ENCODE measurements at places on chromosomes 5 and 9. TPM values are rescaled to one million over a fixed set of nuclear protein-coding genes. Genes with fewer than 3 reads are reported as not detected.

- no peaks in the 10 kb centered on the region for H3K4me1 ChIP-seq
- no peak overlapping the region for H3K27ac ChIP-seq
- no peaks in the 10 kb centered on the region for H3K27me3 ChIP-seq
Observed at GRCh38 chr5:13143214-13143613, 801.3 kb downstream of the DNAH5 start.

- DNase-seq = no peak
- no peak overlapping the region for H3K4me3 ChIP-seq
- H3K27me3 ChIP-seq = no peaks in the 10 kb centered on the region
- no peaks in the 10 kb centered on the region for H3K36me3 ChIP-seq
- peaks cover 6% of the 10 kb centered on the region for H3K4me1 ChIP-seq
- H3K27ac ChIP-seq = no peak overlapping the region
Observed at GRCh38 chr5:163407034-163407655, 30.2 kb upstream of the CCNG1 start.

DNA sequence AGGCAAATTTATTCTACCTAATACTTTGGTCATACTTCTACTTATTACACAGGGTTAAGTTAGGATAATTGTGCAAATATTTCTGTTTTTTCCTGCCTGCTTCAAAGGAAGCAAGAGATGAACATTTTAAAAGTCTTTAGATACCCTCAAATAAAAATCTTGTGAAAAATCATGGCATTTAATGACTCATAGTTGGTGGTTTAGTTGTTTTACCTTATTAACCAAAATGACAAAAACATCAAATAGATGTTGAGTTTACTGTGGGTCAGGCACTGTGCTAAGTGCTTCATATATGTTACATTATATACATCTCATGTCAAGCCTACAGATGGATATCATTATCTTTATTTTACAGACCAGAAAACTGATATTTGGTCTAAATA is 54.4 kb downstream of the ZNF474 start:
- no peaks in the 10 kb centered on the region for H3K27me3 ChIP-seq
- DNase-seq = no peak
- no peaks in the 10 kb centered on the region for H3K4me1 ChIP-seq
- no peaks in the 10 kb centered on the region for H3K36me3 ChIP-seq

DNA sequence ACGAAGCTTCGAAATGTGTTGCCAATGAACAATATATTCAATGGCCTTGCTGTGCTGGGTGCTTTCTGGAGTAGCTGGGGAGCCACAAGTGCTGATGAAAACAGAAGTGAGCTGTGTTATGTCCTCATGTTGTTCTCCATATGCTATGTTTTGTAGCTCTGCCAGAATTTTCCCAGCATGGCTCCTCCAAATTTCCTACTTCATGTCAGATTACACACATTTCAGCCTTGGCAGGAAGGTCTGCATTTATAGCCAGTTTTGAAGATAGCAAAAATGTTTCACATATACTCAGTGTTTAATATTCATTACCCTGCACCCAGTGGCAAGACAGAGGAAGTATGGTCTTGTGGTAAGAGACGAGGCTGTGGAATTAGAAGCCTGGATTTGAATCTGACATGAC is 22.6 kb upstream of the NMUR2 start:
- H3K27me3 ChIP-seq = no peaks in the 10 kb centered on the region
- no peak overlapping the region for H3K27ac ChIP-seq
- H3K4me3 ChIP-seq = no peak overlapping the region
- DNase-seq = no peak
- no peaks in the 10 kb centered on the region for H3K36me3 ChIP-seq

- H3K36me3 ChIP-seq = no peaks in the 10 kb centered on the region
- H3K27ac ChIP-seq = no peak overlapping the region
- no peak for DNase-seq
- H3K4me1 ChIP-seq = no peaks in the 10 kb centered on the region
- H3K4me3 ChIP-seq = no peak overlapping the region
- no peaks in the 10 kb centered on the region for H3K27me3 ChIP-seq
Observed at GRCh38 chr9:136703276-136703860, 9.0 kb upstream of the DIPK1B start.

DNA sequence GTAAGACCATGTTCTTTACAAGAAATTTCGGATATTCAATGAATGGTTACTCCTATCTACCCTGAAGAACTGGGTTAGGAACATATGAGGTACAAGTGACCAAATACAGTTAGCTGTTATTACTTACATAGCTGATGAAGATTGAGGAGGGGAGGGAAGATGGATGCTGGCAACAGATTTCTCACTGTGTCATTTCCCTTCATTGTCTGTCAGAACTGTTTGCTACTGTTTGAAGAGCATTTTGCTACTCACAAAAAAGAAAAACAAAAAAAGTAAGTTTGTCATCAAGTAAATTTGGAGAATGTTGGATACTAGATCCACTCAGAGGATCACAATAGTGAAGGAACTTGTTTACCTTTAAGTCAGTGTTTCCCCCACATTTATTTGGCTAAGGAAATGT is 53.7 kb downstream of the ENC1 start:
- no peaks in the 10 kb centered on the region for H3K4me1 ChIP-seq
- DNase-seq = no peak
- H3K36me3 ChIP-seq = no peaks in the 10 kb centered on the region
- H3K4me3 ChIP-seq = no peak overlapping the region

GRCh38 chr5:156934450-156935211 is 28.4 kb downstream of the TIMD4 start:
- no peaks in the 10 kb centered on the region for H3K27me3 ChIP-seq
- peak; percentile 24 for DNase-seq
- no peak overlapping the region for H3K4me3 ChIP-seq
- no peak overlapping the region for H3K27ac ChIP-seq
- no peaks in the 10 kb centered on the region for H3K4me1 ChIP-seq
- H3K36me3 ChIP-seq = no peaks in the 10 kb centered on the region

DNA sequence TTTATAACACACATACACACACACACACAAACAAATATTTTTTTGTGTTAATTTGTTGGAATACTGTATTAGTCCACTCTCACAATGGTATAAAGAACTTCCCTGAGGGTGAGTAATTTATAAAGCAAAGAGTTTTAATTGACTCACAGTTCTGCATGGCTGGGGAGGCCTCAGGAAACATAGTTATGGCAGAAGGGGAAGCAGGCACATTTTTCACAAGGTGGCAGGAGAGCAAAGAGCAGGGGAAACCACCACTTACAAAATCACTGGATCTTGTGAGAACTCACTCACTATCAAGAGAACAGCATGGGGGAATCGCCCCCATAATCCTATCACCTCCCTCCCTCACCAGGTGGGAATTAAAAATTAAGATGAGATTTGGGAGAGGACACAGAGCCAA is 205.4 kb upstream of the PTPRD start:
- H3K27me3 ChIP-seq = no peaks in the 10 kb centered on the region
- H3K4me1 ChIP-seq = no peaks in the 10 kb centered on the region
- no peak overlapping the region for H3K27ac ChIP-seq

- no peaks in the 10 kb centered on the region for H3K27me3 ChIP-seq
- no peak overlapping the region for H3K4me3 ChIP-seq
- DNase-seq = no peak
- H3K4me1 ChIP-seq = peaks cover 7% of the 10 kb centered on the region
- H3K27ac ChIP-seq = no peak overlapping the region
Observed at GRCh38 chr5:17185773-17186172, 31.7 kb upstream of the BASP1 start.

DNA sequence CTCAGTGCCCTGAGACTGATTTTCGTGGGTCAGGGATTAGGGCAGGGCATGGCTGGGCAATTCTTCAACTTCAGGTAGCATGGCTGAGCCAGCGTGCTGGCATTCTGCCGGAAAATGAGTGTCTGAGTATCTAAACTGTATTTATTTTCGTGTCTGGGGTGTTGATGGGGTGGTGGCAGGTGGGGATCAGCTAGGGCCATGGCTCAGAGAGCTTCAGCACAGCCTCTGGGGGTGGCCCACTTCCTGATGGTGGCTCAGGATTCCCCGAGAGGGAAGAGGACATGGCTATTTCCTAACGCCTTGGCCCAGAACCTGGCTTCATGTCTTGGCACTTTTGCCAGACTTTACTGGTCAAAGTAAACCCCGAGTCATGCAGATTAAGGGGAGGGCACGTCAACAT is 260.5 kb downstream of the GADD45G start:
- no peak overlapping the region for H3K4me3 ChIP-seq
- H3K36me3 ChIP-seq = no peaks in the 10 kb centered on the region
- H3K27me3 ChIP-seq = no peaks in the 10 kb centered on the region
- H3K27ac ChIP-seq = no peak overlapping the region
- DNase-seq = no peak

GRCh38 chr5:148290271-148291195 is 21.7 kb upstream of the SPINK7 start:
- no peaks in the 10 kb centered on the region for H3K4me1 ChIP-seq
- H3K27ac ChIP-seq = no peak overlapping the region
- no peak for DNase-seq
- no peaks in the 10 kb centered on the region for H3K36me3 ChIP-seq

DNA sequence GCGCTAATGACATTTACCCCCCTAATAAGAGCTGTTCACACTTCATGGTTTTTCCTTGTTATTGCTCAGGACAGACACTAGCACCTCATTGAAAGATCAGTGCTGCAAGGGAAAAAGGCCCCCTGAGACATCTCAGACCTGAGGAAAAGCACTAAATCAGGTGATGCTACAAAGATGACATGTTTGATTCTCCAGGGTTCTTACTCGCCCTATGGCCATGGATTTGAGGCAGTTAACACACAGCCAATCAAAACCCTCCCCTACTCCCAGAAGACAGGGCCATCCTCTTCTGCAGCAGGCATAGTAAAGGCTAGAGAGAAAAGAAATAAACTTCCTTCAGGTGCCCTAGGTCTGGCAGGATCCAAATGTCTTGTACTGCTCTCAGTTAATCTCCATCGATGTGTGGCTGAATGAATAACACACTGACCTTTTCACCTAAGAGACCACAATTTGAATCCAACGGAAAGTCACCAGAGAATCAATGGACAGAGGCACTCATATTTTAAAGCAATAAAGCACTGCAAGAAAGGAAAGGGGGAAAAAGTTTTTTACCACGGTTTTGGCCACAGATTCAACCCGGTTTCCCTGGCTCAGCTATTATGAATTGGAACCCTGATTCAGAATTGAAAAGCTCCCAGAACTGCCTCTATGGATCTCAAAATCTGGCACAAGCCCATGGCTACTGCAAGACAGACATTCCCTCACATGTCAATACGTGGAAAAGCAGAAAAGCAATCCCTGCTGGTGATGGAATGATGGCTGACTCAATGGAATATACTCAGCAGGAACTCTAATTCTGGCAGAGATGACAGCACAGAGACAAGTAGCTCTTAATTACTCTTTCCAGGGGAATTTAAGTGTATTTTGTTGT is 329.5 kb downstream of the BNC2 start:
- DNase-seq = no peak
- no peak overlapping the region for H3K27ac ChIP-seq
- H3K36me3 ChIP-seq = no peaks in the 10 kb centered on the region
- H3K27me3 ChIP-seq = no peaks in the 10 kb centered on the region
- no peak overlapping the region for H3K4me3 ChIP-seq

GRCh38 chr5:54944364-54944763 is 41.0 kb downstream of the ESM1 start:
- H3K4me3 ChIP-seq = no peak overlapping the region
- no peaks in the 10 kb centered on the region for H3K4me1 ChIP-seq
- peak; percentile 15 for DNase-seq
- H3K27ac ChIP-seq = no peak overlapping the region
- no peaks in the 10 kb centered on the region for H3K36me3 ChIP-seq

GRCh38 chr5:172646716-172647285 is 5.7 kb downstream of the NEURL1B start:
- no peak for DNase-seq
- H3K27me3 ChIP-seq = peaks cover 4% of the 10 kb centered on the region
- no peak overlapping the region for H3K27ac ChIP-seq
- H3K36me3 ChIP-seq = no peaks in the 10 kb centered on the region
- no peak overlapping the region for H3K4me3 ChIP-seq
- peaks cover 7% of the 10 kb centered on the region for H3K4me1 ChIP-seq

- no peaks in the 10 kb centered on the region for H3K36me3 ChIP-seq
- no peaks in the 10 kb centered on the region for H3K4me1 ChIP-seq
- DNase-seq = no peak
- no peaks in the 10 kb centered on the region for H3K27me3 ChIP-seq
Observed at GRCh38 chr5:84618262-84618661, 233.6 kb upstream of the EDIL3 start.

GRCh38 chr5:135108992-135109391 is 75.0 kb upstream of the PITX1 start:
- H3K4me1 ChIP-seq = no peaks in the 10 kb centered on the region
- no peak overlapping the region for H3K4me3 ChIP-seq
- no peaks in the 10 kb centered on the region for H3K27me3 ChIP-seq
- no peaks in the 10 kb centered on the region for H3K36me3 ChIP-seq
- no peak for DNase-seq
- H3K27ac ChIP-seq = no peak overlapping the region

DNA sequence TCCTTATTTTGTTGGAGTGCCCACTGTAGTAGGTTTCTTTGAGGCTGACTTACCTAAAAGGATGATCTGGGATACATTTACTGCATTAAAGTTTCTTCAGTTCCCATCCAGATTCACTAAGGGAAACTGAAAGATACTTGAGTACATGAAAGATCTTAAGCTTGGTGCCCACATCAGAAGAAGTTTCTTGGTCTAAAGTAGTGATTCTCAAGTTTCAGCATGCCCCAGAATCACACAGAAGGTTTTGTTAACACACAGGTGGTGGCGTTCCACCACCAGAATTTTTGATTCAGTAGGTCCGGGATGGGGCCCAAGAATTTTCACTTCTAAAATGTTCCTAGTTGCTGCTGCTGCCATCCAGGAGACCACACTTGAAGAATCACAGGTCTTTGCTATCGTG is 171.0 kb downstream of the ZNF462 start:
- H3K4me1 ChIP-seq = no peaks in the 10 kb centered on the region
- DNase-seq = no peak
- no peaks in the 10 kb centered on the region for H3K27me3 ChIP-seq
- no peak overlapping the region for H3K27ac ChIP-seq
- no peaks in the 10 kb centered on the region for H3K36me3 ChIP-seq
- no peak overlapping the region for H3K4me3 ChIP-seq

- H3K36me3 ChIP-seq = peaks cover 3% of the 10 kb centered on the region
- H3K27me3 ChIP-seq = no peaks in the 10 kb centered on the region
- H3K4me1 ChIP-seq = peaks cover 18% of the 10 kb centered on the region
- no peak for DNase-seq
- H3K4me3 ChIP-seq = no peak overlapping the region
- H3K27ac ChIP-seq = no peak overlapping the region
Observed at GRCh38 chr5:176644294-176644693, 3.0 kb upstream of the TSPAN17 start.

The PDE6A gene
- 0.33 TPM for total RNA-seq

The UBAC1 gene
- total RNA-seq = 38.0 TPM

The TPPP gene
- 0.98 TPM for total RNA-seq

The CLIC3 gene
- total RNA-seq = 6.2 TPM

The WWC1 gene
- total RNA-seq = 29.4 TPM

The ARPC5L gene
- 39.6 TPM for total RNA-seq

The FASTKD3 gene
- total RNA-seq = 9.9 TPM

The LECT2 gene
- total RNA-seq = not detected

The PCDHB1 gene
- 0.05 TPM for total RNA-seq

The ADGRV1 gene
- 0.49 TPM for total RNA-seq

The SPRY4 gene
- total RNA-seq = 35.6 TPM

The SPINK4 gene
- total RNA-seq = not detected

The IL9 gene
- total RNA-seq = not detected

The PCDHA3 gene
- total RNA-seq = not detected
